ENCODE measurements at places on chromosomes 1 and 21.

- DNase-seq = no peak
Measured at GRCh38 chr1:53508991-53509666, 49.9 kb downstream of the DMRTB1 start.

- DNase-seq = no peak
Measured at GRCh38 chr1:109312246-109312645, 5.4 kb upstream of the MYBPHL start.

- peak; percentile 72 for DNase-seq
Measured at GRCh38 chr1:16888860-16889816, 6.6 kb upstream of the RNU1-2 start.

- no peak for DNase-seq
Measured at GRCh38 chr21:35441868-35442582, 392.9 kb upstream of the RUNX1 start.

DNA sequence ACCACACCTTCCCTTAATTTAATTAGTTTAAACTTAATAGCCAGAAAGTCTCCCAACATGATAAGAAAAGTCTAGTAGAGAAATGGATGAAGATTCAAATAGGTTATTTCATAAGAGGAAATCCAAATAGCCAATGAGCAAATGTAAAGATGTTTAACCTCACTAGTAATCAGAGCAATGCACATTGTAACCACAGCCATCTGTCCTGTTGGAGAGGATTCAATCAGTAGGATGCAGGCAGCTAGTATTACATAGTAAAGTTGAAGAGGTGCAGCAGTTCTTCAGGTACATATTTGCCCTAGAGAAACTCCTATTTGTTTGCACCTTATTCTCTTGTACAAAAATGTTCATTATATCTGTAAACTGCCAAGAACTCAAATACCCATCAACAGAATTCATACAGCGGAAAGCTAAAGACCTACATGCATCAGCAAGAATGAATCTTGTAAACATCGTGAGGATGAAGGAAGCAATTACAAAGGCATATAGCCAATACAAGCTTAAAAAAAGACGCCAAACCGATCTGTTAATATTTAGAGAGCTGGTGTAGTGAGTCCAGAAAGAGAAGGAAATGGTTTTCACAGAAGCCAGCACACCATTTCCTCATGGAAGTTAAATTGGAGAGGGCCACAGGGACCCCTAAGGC lies 27.9 kb downstream of the DIP2A start:
- DNase-seq = no peak

GRCh38 chr1:76568573-76569238 lies 298.6 kb upstream of the ST6GALNAC5 start:
- DNase-seq = no peak

DNA sequence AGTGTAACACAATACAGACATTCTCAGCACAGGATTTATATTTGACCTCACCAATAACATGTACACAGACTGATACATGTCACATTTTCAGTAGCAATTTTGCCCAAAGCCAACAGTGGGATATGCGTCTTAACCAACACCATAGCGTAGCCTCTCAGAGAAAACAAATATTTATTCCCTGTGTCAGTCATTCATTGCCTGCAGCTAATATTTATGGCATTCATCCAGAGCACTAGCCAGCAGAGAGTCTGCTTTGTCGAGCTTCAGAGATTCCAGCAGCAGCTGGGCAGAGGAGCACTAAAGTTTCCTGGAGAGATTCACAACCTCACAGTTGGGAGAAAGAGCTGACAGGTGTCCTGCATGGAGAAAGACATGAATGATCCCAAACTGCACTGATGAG lies 400.7 kb upstream of the DAB1 start:
- DNase-seq = no peak

GRCh38 chr1:6212193-6212959 lies 6.5 kb downstream of the RNF207 start:
- DNase-seq = no peak

DNA sequence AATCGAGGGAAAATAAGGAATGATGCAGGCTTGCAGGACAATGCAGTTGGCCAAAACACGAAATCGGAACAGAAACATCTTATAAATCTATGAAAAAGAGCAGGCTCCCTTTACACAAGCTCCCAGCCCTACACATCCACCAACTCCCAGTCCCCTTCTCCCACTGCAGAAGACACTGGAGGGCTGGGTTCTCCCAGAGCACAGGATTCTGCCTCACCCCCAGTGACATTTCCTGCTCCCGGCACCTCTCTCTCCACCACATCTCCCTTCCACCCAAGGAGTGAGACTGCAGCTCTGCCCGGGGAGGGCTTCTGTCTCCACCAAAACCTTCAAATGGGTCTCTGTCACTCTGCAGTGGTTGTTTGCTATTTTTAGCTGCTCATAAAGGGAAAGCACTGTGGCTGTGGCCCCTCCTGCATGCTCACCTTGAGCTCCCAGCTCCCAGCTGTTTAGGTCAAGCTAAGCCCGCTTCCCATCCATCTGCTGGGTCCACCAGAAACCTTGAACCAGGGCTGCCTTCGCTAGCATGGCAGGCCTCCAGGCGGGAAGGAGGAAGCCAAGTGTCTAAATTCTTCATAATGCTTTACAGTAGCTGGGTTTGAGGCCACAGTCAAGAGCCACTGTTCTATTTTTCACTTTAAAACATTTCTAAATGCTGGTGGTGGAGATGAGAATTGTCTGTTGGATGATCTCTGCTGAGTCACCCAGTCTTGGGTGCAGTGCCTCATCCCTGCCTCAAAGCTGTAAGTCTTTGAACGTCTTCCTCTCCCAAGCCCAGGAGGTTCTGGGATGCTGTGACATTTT lies 3.3 kb upstream of the C2CD2 start:
- DNase-seq = no peak

- DNase-seq = no peak
Measured at GRCh38 chr1:21704145-21704544, 35.0 kb upstream of the RAP1GAP start.

DNA sequence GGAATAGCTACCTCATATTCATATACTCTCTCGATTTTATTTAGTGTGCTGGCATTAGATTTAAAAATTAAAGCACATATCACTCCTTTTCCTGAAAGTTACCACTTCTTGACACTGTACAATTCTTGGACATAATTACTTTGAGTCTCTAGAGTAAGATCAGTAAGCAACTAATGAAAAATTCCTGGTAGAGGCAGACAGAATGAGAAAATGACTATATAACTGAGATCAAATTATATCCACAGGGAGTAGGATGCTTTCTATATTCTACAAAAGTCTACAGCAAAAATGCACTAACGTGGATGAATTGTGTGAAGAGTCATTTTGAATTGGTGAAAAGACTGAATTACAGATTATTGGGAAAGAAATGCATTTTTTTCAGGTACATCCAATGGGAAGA lies 445.7 kb downstream of the PTBP2 start:
- DNase-seq = no peak

DNA sequence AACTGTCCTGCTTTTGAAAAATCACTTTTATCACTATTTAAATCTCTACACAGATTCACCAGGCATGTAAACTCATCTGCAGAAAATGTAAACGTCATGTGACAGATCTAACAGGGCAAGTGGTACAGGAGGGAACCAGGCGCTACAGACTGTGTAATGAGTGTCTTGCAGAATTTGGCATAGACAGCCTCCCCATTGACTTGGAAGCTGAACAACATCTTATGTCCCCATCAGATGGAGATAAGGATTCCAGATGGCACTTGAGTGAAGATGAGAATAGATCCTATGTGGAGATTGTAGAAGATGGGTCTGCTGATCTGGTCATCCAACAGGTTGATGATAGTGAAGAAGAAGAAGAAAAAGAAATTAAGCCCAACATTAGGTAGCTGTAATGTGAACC lies 50.3 kb downstream of the ZBTB8OS start:
- DNase-seq = no peak

- DNase-seq = no peak
Measured at GRCh38 chr1:207459008-207459407, 4.9 kb downstream of the CR2 start.

- no peak for DNase-seq
Measured at GRCh38 chr1:24990779-24991641, 60.9 kb upstream of the RUNX3 start.

DNA sequence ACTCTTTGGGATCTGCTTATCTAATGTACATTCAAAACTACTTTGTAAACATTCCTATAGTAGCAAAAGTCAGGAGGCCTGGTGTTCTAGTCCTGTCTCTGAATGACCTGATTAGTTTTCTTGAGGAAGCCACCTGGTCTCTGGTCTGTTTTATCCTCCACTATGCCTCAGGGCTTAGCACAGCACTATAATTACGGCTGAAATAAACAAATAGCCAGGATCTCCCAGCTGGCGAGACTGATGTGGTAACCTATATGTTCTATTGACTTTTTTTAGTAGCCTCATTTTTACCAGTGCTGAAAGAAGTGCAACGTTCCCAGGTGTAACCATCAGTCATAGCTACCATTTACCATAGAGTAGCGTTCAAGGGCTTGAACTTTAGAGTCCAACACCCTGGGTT lies 24.2 kb upstream of the RPL11 start:
- DNase-seq = no peak

- DNase-seq = no peak
Measured at GRCh38 chr1:54421101-54421504, 14.9 kb upstream of the SSBP3 start.

DNA sequence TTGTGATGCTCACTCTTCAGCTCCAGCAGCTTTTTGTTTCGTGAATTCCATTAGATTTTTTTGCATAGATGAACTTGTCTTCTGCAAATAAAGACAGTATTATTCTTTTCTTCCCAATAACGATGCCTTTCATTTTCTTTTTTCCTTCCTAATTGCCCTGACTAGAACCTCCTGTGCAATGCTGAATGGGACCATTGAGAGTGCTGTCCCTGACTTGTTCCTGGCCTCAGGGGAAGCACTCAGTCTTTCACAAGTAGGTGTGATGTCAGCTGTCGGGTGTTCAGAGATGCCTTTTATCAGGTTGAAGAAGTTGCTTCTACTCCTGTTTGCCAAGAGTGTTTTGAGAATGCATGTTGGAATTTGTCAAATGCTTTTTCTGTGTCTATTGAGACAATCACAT lies 64.3 kb upstream of the ADARB1 start:
- no peak for DNase-seq

GRCh38 chr21:32800056-32800455 lies 28.5 kb upstream of the PAXBP1 start:
- DNase-seq = no peak

DNA sequence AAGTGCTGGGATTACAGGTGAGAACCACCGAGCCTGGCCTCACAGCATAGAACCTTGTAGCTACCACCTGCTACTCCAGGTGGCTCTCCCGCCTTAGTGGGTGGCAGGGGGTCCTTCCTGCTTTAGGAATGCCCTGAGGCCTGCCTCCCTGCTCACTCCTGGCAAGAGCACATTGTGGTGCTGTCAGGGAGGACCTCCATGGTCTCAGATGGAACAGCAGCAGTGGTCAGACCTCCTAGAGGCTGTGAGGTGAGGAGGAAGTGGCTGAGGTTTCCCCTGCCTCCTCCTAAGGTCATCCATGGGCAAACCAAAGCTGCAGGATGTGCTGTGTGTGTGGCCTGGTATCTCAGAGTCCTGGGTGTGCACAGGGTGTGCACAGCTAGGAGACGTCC lies 6.7 kb downstream of the SOX13 start:
- DNase-seq = no peak

DNA sequence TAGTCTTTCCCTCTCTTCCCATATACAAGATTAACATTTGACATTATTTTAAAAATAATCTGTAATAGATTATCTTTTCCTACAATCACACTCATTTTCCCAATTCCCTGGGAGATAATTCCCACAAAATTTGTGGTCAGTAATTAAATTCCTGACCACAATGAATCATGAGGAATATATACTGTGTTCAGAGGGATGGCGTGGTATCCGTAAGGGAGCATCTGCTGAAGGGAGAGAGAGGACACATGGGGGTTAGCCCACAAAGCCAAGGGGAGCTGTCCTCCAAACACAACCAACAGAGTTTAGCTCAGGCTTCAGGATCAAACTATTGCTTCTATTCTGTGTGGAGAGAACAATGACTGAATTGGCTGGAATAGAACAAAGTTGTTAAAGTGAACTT lies 57.1 kb upstream of the PPP2R5A start:
- DNase-seq = no peak

DNA sequence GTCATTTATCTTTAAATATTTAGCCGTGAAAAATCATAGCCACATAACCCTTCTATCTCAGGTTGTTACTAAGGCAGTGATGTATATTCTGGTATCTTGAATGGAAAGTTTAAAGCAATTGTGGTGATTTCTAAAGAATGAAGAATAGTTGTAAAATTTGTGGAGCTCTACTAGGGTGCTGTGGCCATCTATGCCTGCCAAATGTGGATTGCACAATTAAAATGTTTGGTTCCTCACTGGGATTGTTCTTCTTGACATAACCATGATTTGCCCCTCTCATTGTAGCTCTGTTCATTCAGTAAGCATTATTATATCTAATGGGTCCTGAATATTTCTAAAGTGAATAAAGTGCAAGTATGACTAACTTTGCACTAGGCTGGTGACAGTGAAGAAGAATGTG lies 50.1 kb downstream of the AK4 start:
- no peak for DNase-seq

Data from NCI-H1930 (cell line).